GM12892 (cell line): ENCODE measurements at places on chromosomes 7 and 10.

DNA sequence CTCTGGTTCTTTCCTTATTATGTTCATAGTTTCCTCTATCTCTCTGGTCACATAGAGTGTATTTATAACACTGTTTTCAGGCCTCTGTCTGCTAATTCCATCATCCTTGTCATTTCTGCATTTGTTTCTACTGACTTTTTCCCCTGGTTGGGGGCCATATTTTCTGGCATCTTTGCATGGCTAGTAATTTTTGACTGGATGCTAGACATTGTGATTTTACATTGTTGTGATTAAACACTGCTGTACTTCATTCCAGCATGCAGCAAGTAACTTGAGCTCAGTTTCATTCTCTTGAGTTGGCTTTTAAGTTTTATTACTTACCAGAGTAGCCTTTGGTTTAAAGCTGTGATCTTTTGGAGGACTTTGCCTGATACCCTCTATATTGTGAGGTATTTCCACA lies 6.8 kb upstream of the DOCK1 start:
- no peak for DNase-seq

GRCh38 chr7:121479466-121479865 lies 83.4 kb upstream of the FAM3C start:
- no peak for DNase-seq

DNA sequence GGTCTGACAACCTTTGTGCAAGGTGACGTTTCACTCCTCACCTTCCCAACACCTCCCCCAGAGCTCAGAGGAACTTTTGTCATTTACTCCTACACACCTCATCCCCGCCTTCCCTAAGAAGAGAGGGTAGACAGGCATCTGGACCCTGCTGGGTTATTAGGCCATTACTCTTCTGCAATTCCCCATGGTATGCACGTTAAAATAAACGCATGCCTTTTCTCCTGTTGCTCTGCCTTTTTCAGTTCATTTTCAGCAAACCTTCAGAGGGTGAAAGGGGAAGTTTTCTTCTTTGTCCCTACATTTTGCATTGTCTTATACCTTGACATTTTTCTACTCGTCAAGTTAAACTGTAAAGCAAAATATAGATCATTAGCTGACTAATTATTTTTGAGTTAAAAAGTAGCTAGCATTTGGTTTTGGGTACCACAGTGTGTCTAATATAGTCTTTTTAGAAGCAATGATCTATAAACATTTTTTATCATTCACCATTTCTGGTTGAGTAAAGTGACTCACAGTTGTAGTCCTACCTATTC lies 10.5 kb upstream of the EDRF1 start:
- no peak for DNase-seq

GRCh38 chr10:46534828-46535524 lies 21.5 kb downstream of the GPRIN2 start:
- no peak for DNase-seq
